Spleen (tissue), 13 donors: ENCODE measurements at places on chromosomes 1 and 21.

GRCh38 chr21:26851109-26851944 lies 6.1 kb upstream of the ADAMTS1 start:
- DNase-seq: no peak

- no peak for DNase-seq
Observed at GRCh38 chr1:149846042-149846441, 53.3 kb upstream of the BOLA1 start.

GRCh38 chr1:186897008-186897407 lies 68.3 kb downstream of the PLA2G4A start:
- no peak for DNase-seq

DNA sequence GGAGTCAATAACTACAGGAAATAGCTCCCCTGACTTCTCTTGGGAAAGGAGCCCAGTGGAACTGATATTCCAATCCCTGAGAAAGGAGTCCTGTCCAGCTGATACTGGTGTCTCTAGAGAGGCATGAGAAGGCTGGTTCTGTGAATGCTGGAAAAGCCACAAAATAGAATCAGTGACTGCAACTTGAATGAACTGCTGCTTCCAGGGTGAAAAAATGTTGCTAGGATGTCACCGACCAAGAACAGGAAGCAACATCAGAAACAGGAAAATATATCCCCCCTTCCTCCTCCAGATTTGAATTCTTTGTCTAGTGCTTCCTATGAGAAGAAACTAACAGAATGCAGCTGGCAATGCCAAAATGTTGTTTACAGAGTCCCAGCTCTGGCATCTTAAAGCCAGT lies 269.3 kb upstream of the LYPLAL1 start:
- no peak for DNase-seq

DNA sequence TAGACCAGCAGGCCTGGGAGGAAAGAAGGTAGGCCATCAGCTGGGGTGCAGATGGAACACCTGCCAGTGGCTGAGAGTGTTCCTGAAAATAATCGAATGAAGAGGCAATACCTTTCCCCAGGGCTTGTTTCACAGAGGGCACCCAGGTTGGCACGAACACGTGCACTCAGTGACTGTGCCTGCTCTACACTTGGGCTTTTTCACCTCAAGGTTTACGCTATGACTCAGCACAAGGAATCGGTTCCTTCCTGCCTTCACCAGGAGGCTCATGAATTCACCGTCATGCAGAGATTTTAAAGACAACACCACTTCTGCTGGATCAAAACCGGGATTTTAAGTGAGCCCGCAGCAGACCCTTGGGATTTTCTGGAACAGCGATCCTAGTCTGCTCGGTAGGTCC lies 118.5 kb upstream of the ADAR start:
- DNase-seq: no peak

DNA sequence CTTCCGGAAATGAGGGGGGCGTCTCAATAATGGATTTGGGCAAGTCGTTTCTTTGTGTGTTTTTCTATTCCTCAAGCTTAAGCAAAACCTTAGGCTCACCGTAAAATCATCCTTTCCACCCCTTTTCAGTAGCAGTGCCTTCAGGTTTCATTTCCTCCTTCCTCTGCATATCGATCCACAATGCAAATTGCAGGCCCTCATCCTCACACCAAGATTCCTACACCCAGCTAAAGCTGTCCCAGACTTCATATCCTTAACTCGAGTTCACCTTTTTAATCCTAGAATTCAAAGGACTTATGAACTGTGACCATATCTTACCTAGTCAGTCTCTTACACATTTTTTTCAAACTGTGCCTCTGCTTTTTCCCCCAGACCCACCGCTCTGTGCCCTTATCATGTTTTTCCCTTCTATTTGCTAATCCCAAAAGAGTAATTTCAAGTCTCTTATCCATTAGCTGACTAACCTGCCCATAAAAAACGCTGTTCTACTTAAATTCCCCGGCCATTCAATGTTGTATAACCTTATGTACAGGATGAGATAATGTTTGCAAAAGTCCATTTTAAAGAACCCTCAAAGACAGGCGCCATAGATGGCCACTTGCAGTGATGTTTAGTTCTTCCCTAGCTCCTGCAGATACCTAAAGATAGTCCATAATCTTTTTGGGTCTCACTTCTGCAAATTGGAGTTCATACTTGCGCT lies 1.5 kb downstream of the AKIRIN1 start:
- no peak for DNase-seq
